ENCODE measurements at places on chromosomes 7 and 10.

GRCh38 chr7:98420966-98421612 is 20.2 kb upstream of the BAIAP2L1 start:
- DNase-seq: no peak

- no peak for DNase-seq
These were observed 27.5 kb upstream of the ETV1 start for GRCh38 chr7:14016950-14017349.

GRCh38 chr7:36312915-36313334 is 76.7 kb upstream of the ANLN start:
- DNase-seq: no peak

DNA sequence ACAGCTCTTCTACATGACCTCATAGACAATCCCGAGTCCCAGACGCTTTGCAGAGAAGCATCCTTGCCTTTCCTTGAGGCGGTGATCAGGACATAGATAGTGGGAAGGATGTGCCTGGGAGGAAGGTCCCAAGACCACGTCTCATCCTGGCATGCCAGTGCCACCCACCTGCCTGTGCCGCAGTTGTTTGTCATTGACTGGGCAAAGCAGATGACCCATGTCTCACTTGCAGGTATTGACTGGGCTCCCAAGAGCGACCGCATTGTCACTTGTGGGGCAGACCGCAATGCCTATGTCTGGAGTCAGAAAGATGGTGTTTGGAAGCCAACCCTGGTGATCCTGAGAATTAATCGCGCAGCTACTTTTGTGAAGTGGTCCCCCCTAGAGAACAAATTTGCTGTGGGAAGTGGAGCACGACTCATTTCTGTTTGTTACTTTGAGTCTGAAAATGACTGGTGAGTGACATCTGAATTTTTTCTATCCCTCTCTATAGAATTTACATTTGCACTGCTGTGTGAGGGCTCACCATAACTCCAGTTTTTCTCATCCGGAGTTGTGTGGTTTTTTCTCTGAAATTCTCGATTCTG is 18.5 kb downstream of the ARPC1A start:
- DNase-seq: no peak

DNA sequence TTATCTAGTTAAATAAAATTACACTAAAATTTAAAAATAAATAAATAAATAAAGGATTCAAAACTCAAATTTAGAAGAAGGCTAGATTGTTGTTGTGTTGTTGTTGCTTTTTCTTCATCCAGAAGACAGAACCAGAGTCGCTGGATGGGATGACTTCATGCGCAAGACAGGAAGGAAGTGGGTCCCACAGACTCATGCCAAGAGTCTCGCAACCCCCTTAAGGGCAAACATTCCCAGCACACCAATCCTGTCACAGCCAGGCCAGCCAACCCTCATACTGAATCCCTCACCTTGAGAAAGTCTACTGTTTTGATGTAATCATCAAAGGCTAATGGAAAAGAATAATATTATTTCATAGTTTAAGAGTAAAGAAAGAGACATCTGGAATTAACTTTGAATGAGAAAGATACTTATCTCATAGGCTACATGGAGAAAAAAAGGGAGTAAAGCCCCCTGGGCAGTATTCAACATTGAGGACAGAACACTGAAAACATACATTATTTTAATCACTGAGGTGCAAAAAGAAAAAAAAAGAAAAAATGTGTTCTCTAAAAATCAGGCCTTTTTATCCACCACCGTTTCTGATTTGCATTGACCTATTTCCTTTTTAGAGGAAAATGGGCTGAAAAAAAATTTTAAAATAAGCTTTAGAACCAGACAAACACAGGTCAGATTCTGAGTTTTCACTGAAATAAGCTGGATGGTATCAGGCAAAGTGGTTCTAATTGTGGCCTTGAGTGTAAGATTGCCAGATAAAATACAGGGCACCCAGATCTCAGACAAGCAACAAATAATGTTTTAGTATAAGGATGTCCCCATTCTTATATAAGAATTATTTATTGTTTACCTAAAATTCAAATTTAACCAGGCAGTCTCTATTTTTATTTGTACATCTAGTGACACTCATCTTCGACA is 826.5 kb downstream of the TNS3 start:
- no peak for DNase-seq

- DNase-seq: no peak
These were observed 623.4 kb downstream of the CNTNAP2 start for GRCh38 chr7:146740039-146740438.

GRCh38 chr10:111822661-111823060 is 360.9 kb downstream of the GPAM start:
- no peak for DNase-seq

DNA sequence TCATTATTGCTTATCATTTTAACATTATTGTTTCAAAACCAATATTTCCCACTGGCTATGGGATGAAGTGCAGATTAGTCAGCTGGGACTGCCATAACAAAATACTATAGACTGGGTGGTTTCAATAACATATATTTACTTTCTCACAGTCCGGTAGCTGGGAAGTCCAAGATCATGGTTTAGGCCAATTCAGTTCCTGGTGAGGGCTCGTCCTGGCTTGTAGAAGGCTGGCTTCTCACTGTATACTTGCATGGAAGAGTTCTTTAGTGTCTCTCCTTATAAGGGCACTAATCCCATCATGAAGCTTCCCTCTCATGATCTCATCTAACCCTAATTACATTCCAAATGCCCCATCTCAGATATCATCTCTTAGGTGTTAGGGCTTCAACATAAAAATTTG is 101.3 kb downstream of the CHRM2 start:
- DNase-seq: no peak

DNA sequence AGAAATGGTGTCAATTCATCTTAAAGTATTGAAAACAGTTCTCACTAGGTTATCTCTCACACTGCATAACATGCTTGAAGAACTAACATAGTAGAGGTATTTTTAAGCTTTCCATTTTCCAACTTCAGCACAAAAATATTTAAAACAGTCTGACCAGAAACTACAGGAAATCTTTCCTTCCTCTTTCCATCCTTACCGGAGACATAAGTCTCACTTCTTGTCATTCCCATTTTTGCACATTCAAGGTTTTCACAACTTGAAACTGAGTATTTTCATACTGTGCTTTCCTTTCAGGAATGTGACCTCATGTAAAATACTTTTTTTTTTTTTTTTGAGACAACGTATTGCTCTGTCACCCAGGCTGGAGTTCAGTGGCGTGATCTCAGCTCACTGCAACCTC is 45.2 kb downstream of the ARHGAP12 start:
- DNase-seq: no peak

- no peak for DNase-seq
These were observed 93.1 kb downstream of the OAT start for GRCh38 chr10:124325633-124325914.

Measured in anterior cingulate cortex (tissue), 58 donors.